Endodermal cell (in vitro differentiated cells): ENCODE measurements at places on chromosomes 3 and 15.

- peak within 1 kb of the TSS; percentile 98 for H3K27ac ChIP-seq
- H3K27me3 ChIP-seq, result no peaks in the 10 kb centered on the region
These were observed at the start of gene ZNF660 for GRCh38 chr3:44584646-44585501. Gene ZNF660 (plus strand): TSS chr3:44584964. CDS start chr3:44594194, 9,230 bp downstream.

DNA sequence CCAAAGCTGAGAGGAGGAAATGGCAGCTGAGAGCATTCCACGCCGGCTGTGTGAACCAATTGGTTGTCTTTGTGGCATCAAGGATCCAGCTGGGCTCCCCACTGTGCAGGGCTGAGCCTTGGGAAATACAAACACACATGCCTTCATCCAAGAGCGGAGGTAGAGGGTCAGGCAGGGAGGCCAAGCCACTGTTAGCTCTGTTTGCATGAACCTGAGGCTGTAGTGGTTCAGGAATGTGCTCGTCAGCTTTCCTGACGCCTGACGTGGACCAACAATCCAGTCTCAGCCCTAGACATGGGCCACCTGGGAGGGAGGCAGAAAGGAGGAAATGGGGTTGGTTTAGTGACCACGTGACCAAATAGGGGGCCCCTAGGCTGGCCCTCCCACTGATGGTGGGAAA lies 276.9 kb downstream of the TLE3 start:
- H3K27me3 ChIP-seq, result peaks cover 7% of the 10 kb centered on the region
- peak; percentile 97 for DNase-seq
- no peaks in the 10 kb centered on the region for H3K36me3 ChIP-seq
- no peak overlapping the region for H3K27ac ChIP-seq
- H3K4me3 ChIP-seq, result no peak overlapping the region
- H3K4me1 ChIP-seq, result peaks cover 10% of the 10 kb centered on the region

GRCh38 chr3:160486459-160486869 lies 36.9 kb upstream of the TRIM59 start:
- no peak overlapping the region for H3K27ac ChIP-seq
- DNase-seq, result no peak
- H3K36me3 ChIP-seq, result no peaks in the 10 kb centered on the region
- peaks cover 4% of the 10 kb centered on the region for H3K4me1 ChIP-seq
- H3K4me3 ChIP-seq, result no peak overlapping the region

- no peaks in the 10 kb centered on the region for H3K36me3 ChIP-seq
- no peak for DNase-seq
- H3K27ac ChIP-seq, result no peak overlapping the region
- no peaks in the 10 kb centered on the region for H3K4me1 ChIP-seq
- no peaks in the 10 kb centered on the region for H3K27me3 ChIP-seq
- H3K4me3 ChIP-seq, result no peak overlapping the region
These were observed 576.2 kb upstream of the KCNMB2 start for GRCh38 chr3:177960014-177960413.

DNA sequence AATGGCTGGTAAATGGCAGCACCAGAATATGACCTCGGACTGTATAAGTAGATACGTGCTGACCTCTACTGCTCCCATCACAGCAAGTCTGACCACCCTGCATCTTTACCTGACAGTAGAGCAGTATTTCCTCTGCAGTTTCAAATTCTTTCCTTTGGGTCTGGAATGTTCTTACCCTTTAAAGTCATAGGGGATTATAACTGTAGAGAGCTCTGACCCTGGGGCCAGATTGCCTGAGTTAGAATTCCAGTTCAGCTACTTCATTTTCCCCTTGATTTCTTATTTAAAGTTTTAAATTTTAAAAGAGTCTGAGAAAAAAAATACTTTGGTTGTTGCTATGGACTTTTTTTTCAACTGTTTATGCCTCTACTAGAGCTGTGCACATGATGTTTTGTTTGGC lies 237.7 kb downstream of the NR1D2 start:
- no peaks in the 10 kb centered on the region for H3K4me1 ChIP-seq
- no peak overlapping the region for H3K4me3 ChIP-seq
- DNase-seq, result no peak
- no peaks in the 10 kb centered on the region for H3K27me3 ChIP-seq
- H3K36me3 ChIP-seq, result no peaks in the 10 kb centered on the region
- H3K27ac ChIP-seq, result no peak overlapping the region

- H3K27me3 ChIP-seq, result peaks cover 29% of the 10 kb centered on the region
- no peaks in the 10 kb centered on the region for H3K36me3 ChIP-seq
- no peak overlapping the region for H3K27ac ChIP-seq
- H3K4me3 ChIP-seq, result no peak overlapping the region
- no peaks in the 10 kb centered on the region for H3K4me1 ChIP-seq
These were observed 636.0 kb upstream of the TBL1XR1 start for GRCh38 chr3:177833332-177833731.
